ENCODE measurements at places on chromosomes 16 and 17.

GRCh38 chr17:18070861-18071340 lies 16.8 kb upstream of the DRG2 start:
- DNase-seq = no peak

DNA sequence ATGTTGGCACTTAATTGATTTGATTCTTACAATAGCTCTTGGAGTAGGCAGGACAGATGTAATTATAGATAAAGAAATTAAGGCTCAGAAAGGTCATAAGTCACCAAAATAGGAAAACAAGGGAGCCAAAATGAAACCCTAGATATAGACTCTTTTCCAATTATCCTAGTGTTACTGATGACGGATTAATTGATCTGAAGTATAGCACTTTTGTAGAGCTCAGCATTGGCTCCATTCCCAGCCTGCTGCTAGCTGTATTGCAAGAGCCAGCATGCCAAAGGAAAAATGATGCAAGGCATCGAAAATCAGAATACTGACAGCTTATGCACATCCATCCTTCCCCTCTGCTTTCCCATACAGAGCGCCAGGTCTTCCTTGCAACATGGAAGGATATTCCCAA lies 21.6 kb upstream of the RASL10B start:
- no peak for DNase-seq

DNA sequence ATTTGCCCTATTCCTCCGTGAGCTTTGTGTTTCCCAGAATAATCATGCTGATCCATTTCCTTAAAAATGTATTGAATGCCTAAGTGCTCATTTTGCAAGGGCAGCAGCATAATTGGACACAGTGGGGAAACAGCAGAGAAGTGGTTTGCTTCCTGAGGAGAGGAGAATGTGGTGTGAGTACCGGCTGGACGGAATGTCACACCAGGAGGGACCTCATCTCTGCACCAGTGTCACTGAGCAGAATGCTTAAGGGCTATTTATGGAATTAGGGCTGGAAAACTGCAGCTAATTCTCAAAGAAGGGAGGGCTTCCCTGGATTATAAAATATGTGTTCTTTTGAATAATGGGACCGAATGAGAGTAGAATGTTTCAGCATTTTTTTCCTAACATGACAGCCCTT lies 1100.6 kb upstream of the RBFOX1 start:
- no peak for DNase-seq

- no peak for DNase-seq
Measured at GRCh38 chr16:89981414-89981813, 32.9 kb downstream of the DEF8 start.

DNA sequence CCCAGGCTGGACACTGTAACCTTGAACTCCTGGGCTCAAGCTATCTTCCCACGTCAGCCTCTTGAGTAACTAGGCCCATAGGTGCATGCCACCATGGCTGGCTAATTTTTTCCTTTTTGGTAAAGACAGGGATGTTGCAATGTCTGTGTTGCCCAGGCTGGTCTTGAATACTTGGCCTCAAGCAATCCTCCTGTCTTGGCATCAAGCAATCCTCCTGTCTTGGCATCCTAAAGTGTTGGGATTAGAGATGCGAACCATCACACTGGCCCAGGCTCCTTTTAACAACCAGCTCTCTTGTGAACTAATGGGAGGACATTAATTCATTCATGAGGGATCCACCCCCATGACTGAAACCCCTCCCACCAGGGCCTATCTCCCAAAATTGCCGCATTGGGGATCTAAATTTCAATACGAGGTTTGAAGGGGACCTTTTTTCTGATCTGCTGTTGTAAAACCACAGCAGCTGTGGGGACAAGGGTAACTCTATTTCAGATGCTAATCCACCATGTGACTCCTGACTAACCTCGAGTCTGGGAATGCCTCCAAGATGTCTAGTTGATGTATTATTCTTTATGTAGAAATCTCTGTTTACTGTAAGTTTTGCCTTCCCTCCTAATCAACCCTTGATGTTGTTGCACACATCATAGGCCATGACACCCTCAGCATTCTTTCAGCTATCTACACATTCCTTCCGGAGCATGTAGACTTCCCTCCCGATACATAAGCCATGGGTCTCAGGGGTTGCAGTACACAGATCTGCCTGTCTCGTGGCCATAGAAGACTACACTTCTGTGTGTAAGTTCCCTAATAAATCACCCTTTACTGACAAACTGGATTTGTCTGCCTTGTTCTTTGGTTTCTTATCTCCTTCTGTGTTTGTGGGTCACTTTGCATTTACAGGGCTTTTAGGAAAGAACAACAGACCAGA lies 37.6 kb downstream of the RNF112 start:
- DNase-seq = no peak

DNA sequence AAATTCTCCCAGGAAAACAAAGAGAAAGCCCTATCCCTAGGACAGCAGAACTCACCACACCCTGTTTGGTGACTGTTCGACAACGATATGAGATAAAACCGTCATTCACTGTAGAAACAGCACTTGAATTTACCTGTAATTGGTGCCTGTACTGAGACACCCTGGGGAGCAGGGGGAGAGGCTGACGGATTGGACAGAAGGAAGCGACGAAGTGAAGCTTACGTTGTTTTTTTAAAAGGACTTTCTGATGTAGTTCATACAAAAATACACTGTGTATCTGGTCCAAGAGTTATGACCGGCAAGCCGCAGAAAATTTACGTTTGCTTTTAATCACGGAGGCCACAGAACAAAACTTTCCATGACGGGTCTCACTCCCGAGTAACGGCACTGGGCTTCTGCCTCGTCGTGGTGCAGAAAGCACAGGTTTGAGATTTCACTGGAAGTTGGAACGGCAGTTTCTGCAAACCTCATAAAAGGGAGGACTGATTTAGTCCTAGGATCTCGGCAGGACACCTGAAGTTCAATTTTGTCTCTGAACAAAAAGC lies 9.7 kb downstream of the NXN start:
- DNase-seq = no peak

- no peak for DNase-seq
Measured at GRCh38 chr17:29546830-29547229, 20.0 kb downstream of the ABHD15 start.

GRCh38 chr16:64356267-64356666 lies 765.6 kb downstream of the CDH11 start:
- DNase-seq = no peak
